Ecto neural progenitor cell (in vitro differentiated cells): ENCODE measurements at places on chromosomes 11 and 22.

DNA sequence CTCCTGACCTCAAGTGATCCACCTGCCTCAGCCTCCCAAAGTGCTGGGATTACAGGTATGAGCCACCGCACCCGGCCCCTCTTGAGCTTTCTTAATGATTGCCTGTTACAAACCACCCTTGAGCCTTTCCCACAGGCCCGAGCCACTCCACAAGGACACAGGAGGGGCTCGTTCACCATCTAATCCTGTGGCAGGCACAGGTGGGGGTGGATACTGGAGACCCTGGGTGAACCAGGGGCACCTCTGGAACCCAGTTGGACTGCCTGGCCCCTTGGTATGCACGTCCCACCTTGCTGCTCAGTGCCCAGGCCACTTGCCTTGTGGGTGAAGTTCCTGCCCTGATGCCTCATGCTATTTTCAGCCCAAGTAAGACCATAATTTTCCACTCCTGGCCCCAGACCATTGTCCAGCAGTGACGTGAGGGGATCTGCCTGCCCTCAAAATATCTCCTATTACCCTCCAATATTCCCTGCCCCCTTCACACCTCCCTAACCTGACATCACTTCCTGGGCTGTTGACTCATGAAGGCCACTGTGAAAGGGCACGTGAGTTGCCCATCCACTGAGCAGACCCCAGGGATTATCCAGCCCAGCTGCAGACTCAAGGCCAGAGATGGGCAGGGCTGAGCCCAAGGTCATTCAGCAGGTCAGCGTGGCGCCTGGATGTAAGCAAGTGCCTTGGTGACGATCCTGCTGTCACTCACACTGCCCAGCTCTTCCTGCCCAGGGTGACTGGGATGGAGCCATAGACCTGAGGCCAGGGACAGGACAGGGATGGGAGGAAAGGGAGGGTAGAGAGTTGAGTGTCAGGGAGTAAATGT lies 19.6 kb downstream of the P2RY2 start:
- DNase-seq, result no peak

DNA sequence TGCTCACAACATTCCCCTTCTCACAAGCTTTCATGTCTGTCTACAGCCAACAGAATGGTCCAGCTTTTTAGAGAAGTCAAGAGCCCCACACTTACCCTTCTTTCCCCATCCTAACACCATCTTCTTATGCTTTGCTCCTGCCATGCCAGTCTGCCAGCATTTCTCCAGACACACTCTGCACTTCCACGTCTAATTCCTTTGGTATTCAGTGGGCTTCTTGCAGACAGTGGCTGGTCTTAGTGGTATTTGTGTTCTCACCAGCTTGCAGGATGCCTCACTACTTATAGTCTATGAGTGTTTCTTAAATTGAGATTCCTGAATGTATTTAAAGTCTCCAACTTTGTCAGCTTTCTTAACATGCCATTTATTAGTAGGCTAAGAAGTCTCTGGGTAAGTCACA lies 154.4 kb downstream of the BBOX1 start:
- no peak for DNase-seq

DNA sequence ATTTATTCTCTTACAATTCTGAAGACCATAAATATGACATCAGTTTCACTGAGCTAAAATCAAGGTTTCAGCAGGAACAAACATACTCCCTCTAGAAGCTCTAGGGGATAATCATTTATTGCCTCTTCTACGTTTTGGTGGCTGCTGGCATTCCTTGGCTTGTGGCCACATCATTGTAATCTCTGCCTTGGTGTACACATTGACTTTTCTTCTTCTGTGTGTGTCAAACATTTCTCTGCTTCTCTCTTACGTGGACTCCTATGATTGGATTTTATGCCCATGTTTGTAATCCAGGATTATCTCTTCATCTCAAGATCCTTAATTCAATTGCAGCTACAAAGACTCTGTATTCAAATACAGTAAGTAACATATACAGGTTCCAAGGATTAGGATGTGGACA lies 30.4 kb upstream of the MMP20 start:
- DNase-seq, result no peak

DNA sequence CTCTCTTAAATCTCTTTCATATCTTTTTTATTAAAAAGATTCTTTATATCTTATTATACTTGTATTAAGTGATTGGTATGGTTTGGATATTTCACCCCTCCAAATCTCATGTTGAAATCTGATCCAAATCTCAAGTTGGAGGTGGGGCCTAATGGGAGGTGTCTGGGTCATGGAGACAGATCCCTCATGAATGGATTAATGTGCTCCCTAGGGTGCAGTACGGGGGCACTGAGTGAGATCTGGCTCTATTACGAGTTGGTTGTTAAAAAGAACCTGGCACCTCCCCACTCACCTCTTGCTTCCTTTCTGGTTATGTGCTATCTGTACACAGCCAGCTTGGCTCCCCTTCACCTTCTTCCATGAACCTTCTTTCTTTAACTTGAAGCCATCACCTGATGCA lies 149.6 kb downstream of the CWF19L2 start:
- DNase-seq, result no peak

DNA sequence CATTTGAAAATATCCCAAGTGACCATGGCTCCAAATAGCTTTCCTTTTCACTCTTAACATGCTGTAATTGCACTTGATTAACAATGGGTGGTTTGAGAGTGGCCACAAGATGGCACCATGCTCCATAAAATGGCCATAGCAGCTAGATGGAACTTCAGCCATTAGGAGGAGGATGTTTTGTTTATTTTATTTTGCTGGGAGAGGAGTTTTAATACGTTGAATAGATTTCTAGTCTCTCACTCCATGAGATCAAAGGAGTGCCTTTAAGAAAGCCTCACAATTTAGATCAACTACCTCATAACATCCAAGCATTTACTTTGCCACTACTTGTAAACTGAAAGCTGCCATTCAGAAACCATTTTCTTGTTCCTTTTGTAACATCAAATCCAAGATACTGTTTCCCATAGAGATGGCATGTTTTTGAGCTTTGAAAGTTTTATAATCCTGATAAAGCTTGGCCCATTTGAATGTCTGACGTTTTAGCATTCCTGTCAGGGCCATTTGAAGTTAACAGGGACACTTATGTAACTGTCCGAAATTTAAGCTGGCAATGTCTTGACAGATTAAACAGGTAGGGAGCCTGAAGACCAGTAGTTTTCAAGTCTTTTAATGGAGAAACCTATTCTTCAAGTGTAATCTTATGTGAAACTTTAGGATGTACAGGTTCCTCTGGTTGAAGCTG lies 4.7 kb downstream of the FEN1 start:
- DNase-seq, result no peak

DNA sequence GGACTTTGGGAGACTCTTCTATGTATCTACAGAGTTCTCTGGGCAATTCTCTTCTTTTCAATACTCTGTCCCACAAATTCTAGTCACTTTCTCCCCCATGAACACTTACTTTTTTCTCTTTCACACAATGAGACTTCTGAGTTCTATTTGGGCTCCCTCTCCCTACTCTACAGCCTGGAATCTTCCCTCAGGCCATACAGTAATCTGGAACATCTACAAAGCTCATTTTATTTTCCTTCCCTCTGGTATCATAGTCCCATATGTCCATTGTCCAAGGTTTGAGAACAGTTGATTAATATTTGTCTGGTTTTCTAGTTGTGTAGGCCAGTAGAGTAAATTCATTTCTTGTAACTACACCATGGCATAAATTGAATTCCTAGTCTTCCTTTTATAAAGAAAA lies 544.6 kb upstream of the RAG2 start:
- DNase-seq, result no peak

GRCh38 chr11:92670308-92670890 lies 299.1 kb upstream of the MTNR1B start:
- no peak for DNase-seq

GRCh38 chr11:109929308-109929707 lies 163.9 kb upstream of the ZC3H12C start:
- no peak for DNase-seq

GRCh38 chr22:45254388-45254787 lies 13.7 kb upstream of the KIAA0930 start:
- DNase-seq, result no peak

DNA sequence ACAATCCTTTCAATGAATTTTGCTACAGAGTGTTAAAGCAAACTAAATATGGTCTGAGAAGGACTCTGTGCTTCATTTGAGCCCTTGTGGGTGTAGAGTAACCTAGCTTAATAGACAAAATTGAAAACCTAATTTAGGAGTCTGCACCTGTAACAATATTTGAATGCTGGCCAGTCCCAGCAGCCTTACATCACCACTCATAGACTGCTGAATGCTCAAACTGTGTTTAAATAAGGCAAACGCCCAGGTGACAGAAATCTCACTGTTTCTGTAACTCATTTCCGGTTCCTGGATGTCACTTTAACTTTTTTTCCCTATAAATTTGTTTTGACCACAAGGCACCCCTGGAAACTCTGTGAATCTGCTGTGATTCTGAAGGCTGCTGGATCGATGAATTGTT lies 45.5 kb upstream of the GLYATL1B start:
- DNase-seq, result no peak

DNA sequence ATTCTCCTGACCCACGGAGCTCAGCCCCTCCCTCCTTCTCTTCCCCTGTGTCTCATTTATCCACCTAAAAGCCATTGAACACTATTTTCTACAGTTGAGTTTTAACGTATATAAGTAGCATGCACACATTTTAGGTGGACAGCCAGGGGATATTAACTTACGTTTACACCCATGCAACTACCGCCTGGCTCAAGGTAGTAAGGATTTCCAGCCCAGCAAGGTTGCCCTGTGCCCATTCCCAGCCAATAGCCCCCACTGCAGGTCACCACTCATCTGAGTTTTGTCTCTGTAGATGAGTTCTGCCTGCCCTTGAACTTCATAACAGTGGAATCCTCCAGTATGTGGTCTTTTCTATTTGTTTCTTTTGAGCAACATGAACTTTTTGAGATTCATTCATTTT lies 65.4 kb downstream of the SMIM38 start:
- DNase-seq, result no peak

- no peak for DNase-seq
Observed at GRCh38 chr11:64275841-64276240, 8.6 kb downstream of the BAD start.

DNA sequence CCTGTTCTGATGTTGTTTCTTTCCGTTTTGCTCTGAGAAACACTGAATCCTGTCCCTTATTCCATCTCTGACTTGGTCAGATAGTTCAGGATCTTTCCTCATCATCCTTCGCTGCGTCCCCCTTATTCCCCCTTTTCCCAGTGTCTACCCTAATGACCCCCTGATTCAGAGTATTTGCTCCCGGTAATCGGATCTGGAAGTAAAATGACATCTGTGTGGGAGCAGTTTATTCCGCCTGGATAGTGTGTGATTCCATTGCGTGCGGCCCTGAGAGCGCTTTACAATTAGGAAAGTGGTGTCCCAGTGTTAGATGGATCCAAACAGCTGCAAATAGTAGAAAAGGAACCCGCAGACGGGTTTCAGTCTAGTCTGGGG lies 606 bp downstream of the DRG1 start:
- DNase-seq, result peak; percentile 46

- no peak for DNase-seq
Observed at GRCh38 chr11:77602381-77603088, 12.8 kb downstream of the AQP11 start.

GRCh38 chr11:119262668-119263351 lies 54.1 kb downstream of the MCAM start:
- DNase-seq, result no peak

- no peak for DNase-seq
Observed at GRCh38 chr11:86785576-86785975, 14.8 kb upstream of the PRSS23 start.

- no peak for DNase-seq
Observed at GRCh38 chr11:88363648-88364065, 26.1 kb upstream of the CTSC start.

DNA sequence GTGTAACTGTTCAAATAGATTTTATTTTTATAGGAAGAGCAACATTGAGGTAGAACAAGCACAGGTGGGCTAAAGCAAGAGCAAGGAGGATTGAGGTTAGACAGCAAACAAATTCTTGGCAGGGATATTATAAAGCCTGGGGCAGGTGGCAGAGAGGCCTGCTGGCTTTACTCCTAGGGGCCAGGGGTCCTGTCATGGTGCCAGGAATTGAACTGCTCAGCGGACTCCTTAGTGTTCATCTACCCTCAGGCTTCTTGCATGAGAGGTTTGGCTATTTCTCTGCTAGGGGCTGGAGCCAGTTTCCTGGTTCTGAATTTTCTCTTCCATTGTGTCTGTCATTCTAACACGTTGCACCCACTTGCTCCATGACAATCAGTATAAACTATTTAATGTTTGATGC lies 217.2 kb upstream of the NCAM1 start:
- DNase-seq, result no peak

DNA sequence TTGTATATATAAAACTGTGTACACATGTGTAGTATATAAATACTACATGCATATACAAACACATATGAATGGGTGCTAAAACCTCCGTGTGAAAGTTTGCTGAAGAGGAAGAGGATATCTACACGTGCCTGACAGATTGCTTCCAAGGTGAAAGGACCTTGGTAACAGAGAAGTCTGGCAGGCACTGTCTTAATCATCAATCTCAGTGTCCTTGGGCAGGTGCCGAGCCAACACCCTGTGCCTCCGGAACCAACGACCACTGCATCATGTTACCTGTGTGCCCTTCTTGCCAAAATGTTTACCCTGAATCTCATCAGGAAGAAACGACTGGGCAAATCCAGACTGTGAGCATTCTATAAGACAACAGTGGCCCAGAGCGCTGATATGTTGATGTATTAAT lies 15.0 kb downstream of the NAP1L4 start:
- no peak for DNase-seq

- no peak for DNase-seq
Observed at GRCh38 chr11:79193663-79194310, 247.0 kb downstream of the TENM4 start.

DNA sequence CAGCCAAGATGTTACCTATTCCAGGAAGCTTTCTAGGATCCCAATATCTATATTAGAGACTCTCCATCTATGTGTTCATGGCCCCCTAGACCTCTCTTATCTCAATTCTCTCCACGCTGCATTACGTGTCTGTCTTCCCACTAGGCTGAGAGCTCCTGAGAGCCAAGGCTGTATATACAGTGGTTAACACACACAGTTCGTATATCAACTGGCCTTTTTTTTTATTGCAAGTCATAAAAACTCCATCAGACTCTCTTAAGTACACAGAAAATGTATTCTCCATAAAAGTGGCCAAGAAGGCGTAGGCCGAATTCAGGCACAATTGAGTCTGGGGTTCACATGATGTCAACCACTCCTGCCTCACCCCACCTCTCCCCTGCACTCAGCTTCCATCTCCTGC lies 115.9 kb downstream of the TRIM29 start:
- peak; percentile 15 for DNase-seq

DNA sequence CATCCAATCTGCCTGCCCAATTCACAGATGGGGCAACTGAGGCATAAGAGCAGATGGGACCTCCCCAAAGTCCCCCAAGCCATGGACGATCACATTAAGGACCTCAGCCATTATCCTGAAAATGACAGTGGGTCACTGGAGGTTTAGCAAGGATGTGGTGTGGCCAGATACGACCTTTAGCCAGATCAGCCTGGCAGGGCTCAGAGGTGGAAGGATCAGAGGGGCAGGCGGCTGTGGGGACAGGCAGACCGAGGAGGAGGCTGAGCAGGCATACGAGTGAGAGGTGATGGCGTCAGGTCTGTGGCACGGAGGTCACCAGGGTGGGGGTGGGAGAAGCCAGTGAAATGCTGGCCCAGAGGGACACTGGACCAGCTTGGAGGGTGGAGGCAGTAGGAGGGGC lies 14.1 kb upstream of the TMPRSS6 start:
- DNase-seq, result no peak

GRCh38 chr11:94671553-94672366 lies 96.4 kb upstream of the AMOTL1 start:
- peak; percentile 37 for DNase-seq
